ENCODE measurements at places on chromosomes 2 and 18. TPM values are rescaled to one million over a fixed set of nuclear protein-coding genes. Genes with fewer than 3 reads are reported as not detected.
A peak's percentile ranks its signal among the peaks of the same experiment; 100 is the strongest.

- DNase-seq = peak; percentile 80
- peaks cover 4% of the 10 kb centered on the region for H3K4me1 ChIP-seq
- H3K27me3 ChIP-seq = no peaks in the 10 kb centered on the region
- no peak overlapping the region for H3K4me3 ChIP-seq
- H3K36me3 ChIP-seq = no peaks in the 10 kb centered on the region
Observed at GRCh38 chr18:22470248-22471235, 52.8 kb upstream of the CTAGE1 start.

- H3K4me3 ChIP-seq = no peak overlapping the region
- no peaks in the 10 kb centered on the region for H3K36me3 ChIP-seq
- H3K27ac ChIP-seq = no peak overlapping the region
- no peaks in the 10 kb centered on the region for H3K4me1 ChIP-seq
- H3K27me3 ChIP-seq = no peaks in the 10 kb centered on the region
Observed at GRCh38 chr2:25307949-25308557, 33.7 kb downstream of the DNMT3A start.

DNA sequence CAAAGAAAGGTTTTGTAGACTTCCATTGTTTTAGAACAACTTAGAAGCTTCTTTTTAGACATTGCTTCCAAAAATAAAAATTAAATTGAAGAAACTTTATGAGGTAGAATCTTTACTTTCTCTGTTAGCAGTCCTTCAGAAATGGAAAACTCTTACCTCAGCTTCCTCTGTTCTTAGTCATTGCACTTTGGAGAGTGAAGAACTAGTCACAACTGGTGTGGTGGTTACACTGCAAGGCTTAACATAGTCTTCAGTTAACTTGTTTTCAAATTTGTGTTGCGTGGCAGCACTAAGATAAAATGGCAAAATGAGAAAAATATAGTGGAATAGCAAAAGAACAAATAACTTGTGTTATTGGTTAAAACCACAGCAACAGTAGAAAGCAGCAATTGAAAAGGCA is 332.6 kb downstream of the KIAA1328 start:
- peaks cover 1% of the 10 kb centered on the region for H3K4me1 ChIP-seq
- H3K27ac ChIP-seq = no peak overlapping the region
- no peak for DNase-seq
- no peaks in the 10 kb centered on the region for H3K27me3 ChIP-seq
- H3K4me3 ChIP-seq = no peak overlapping the region
- no peaks in the 10 kb centered on the region for H3K36me3 ChIP-seq

GRCh38 chr2:238434846-238435751 is 8.4 kb downstream of the ASB1 start:
- H3K4me3 ChIP-seq = no peak overlapping the region
- no peak overlapping the region for H3K27ac ChIP-seq
- H3K36me3 ChIP-seq = peaks cover 6% of the 10 kb centered on the region
- H3K4me1 ChIP-seq = no peaks in the 10 kb centered on the region
- DNase-seq = no peak

DNA sequence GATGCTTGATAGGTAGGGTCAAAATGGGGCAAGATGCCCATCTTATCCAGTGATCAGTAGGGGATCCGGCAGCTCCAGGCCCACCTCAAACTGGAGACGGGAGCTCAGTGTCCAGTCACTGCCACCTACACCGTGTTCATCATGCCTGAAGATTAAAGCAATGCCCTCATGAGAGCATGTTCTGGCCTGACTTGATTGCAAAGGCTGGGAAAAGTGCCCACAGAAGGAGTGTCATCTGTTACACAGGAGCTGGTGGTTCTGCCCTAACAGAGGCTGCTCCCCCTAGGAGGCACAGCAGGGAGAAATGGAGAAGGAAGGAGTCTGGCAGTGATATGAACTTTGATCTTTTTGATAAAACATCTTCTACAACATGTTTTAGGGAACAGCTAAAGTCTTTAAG is 92.3 kb downstream of the CCBE1 start:
- no peaks in the 10 kb centered on the region for H3K27me3 ChIP-seq
- no peak for DNase-seq
- no peaks in the 10 kb centered on the region for H3K4me1 ChIP-seq
- no peaks in the 10 kb centered on the region for H3K36me3 ChIP-seq

DNA sequence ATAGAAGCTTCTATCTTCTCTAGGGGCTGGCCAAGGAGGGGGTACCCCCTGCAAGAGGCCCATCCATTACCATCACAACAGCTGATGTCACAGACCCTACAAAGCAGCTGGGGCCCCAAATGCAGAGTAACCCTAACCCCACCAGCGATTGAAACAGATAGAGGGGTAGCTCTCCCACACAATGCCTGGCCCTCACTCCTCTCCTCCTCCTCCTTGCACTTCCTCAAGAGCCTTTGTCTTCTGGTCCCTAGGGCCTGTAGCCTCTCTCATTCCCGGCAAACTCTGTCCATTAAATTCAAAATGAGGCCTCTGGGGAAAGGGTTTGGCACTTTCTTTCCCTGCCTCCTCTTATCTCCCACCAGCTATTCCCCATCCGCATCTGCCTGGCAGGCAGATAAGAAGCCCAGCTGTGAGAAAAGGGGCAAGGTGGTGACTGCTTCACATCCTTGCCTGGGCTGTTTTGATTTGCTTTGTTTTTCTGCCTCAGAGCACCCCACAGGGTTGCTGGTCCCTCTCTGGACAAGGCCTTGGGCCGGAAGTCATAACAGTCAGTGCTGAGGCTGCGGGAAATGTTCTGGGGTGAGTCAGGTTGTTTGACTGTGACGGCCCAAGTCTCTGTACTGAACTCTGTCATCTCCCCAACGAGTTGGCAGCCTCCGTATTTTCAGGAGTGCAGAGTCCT is 26.1 kb upstream of the CYP26B1 start:
- H3K36me3 ChIP-seq = peaks cover 4% of the 10 kb centered on the region
- no peaks in the 10 kb centered on the region for H3K27me3 ChIP-seq
- H3K27ac ChIP-seq = no peak overlapping the region
- no peaks in the 10 kb centered on the region for H3K4me1 ChIP-seq

DNA sequence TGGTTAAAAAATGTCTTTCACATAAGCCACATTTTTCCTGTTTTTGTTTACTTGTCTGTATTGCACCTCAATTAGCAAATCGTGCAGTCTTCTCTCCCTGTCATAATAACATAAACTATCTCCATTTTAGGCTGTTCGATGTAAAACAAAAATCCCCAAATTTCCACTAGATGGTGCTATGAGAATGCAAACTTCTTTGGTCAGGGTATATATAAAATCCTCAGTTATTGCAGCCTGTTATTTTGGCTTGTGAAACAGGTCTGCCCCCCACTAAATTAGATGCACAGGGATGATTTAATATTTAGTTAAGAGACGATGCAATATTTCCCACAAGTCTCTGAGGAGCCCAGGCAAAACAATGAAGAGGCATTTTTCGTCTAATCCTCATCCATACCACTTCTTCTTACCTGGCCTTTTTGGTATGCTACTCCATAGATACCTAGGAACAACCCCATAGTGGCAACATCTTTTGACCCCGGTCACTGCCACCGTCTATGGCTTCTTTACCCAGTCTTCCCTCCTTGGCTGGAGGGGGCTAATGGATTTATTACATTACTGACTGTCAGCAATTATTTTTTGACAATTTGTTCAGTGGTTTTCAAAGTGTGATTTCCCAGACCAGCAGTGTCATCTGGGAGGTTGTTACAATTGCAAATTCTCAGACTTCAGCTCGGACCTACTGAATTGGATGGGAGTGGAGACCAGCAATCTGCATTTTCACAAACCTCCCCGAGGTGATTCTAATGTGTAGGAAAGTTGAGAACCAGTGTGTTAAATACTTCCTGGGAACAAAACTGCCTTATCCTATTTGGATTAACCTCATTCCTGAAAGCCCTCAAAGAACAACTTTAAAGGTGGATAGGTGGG is 117.4 kb upstream of the CWC22 start:
- no peak overlapping the region for H3K4me3 ChIP-seq
- H3K36me3 ChIP-seq = no peaks in the 10 kb centered on the region
- H3K27ac ChIP-seq = no peak overlapping the region
- H3K4me1 ChIP-seq = no peaks in the 10 kb centered on the region
- no peak for DNase-seq

DNA sequence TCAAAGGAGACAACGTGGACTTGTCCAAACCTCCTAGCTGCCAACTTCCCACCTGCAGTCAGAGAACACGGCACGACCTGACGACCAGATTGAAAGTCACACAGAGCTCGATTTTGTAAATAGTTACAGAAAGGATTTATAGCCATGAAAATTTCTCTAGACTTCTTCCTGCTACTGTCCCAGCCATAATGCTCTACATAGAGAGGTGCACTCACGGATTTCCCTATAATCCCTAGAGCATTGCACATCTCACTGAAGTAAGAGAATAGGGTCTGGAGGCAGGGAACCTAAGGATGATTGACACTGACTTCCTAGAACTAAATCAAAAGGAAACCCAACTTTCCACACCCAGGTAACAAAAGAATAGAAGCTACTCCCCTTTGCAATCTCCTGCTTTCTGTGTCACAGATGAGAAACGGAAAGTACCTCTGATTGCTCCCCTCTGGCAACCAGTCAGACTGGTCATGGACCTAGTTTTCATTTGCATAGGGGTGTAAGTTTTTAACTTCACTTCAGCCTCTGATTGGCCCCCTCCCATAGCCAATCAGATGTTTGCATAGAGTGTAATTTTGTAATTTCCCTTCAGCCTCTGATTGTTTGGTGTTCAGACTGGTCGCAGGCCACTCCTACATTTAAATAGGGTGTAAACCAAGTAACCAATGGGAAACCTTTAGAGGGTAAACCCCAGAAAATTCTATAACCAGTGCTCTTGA is 58.6 kb upstream of the FBXO11 start:
- H3K4me3 ChIP-seq = no peak overlapping the region
- no peak overlapping the region for H3K27ac ChIP-seq
- no peaks in the 10 kb centered on the region for H3K27me3 ChIP-seq
- no peak for DNase-seq

GRCh38 chr2:107931412-107931811 is 54.9 kb upstream of the SLC5A7 start:
- no peaks in the 10 kb centered on the region for H3K36me3 ChIP-seq
- no peaks in the 10 kb centered on the region for H3K27me3 ChIP-seq
- H3K4me1 ChIP-seq = peaks cover 4% of the 10 kb centered on the region
- H3K4me3 ChIP-seq = no peak overlapping the region
- no peak for DNase-seq
- no peak overlapping the region for H3K27ac ChIP-seq

- no peak overlapping the region for H3K4me3 ChIP-seq
- peaks cover 2% of the 10 kb centered on the region for H3K4me1 ChIP-seq
- no peaks in the 10 kb centered on the region for H3K27me3 ChIP-seq
- no peak for DNase-seq
- no peak overlapping the region for H3K27ac ChIP-seq
Observed at GRCh38 chr2:144877893-144878292, 358.0 kb upstream of the ZEB2 start.

DNA sequence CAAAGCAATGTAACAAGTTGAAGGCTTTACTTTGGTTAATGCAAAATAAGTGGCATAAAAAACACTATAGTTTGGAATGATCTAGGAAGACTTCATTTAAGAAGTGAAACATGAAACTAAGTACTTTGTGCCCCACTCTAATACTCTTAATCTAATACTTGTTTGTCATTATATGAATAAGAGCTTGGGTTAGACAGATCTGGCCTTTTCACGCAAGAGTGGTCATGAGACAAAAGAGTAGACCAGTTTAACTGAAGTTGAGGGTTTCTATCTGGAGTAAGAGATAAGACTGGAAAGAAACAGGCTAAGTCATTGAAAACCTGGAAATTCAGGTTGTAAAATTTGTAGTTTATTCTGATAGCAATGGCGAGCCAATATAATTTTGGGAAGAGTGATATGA is 2.8 kb downstream of the SLC30A6 start:
- H3K36me3 ChIP-seq = no peaks in the 10 kb centered on the region
- no peak overlapping the region for H3K27ac ChIP-seq
- no peak for DNase-seq
- no peak overlapping the region for H3K4me3 ChIP-seq
- no peaks in the 10 kb centered on the region for H3K27me3 ChIP-seq

- H3K4me3 ChIP-seq = no peak overlapping the region
- no peak for DNase-seq
- H3K27ac ChIP-seq = no peak overlapping the region
- no peaks in the 10 kb centered on the region for H3K27me3 ChIP-seq
Observed at GRCh38 chr18:75289761-75290160, 79.2 kb downstream of the TSHZ1 start.

GRCh38 chr2:209564816-209565215 is 141.0 kb downstream of the MAP2 start:
- no peak for DNase-seq
- H3K27me3 ChIP-seq = no peaks in the 10 kb centered on the region
- H3K36me3 ChIP-seq = no peaks in the 10 kb centered on the region
- no peak overlapping the region for H3K27ac ChIP-seq

DNA sequence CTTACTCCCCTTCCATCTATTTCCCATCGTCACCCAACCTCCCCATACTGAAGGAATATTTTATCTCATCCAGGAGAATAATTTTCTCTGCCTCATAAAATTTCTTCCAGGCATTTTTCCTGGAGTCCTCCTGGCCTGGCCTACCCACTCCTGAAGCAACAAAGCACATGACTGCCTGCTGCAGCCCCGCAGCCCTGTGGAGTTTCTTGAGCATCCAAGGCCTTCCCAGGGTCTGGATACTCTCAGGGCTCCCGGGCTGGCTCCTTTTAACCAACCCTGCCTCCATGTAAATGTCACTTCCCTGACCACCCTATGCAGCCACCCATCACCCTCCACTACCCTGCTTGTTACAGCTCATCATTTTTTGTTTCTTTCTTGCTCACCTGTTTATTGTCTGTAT is 64.0 kb downstream of the CDH20 start:
- H3K27ac ChIP-seq = no peak overlapping the region
- no peak overlapping the region for H3K4me3 ChIP-seq
- H3K27me3 ChIP-seq = no peaks in the 10 kb centered on the region
- DNase-seq = no peak

DNA sequence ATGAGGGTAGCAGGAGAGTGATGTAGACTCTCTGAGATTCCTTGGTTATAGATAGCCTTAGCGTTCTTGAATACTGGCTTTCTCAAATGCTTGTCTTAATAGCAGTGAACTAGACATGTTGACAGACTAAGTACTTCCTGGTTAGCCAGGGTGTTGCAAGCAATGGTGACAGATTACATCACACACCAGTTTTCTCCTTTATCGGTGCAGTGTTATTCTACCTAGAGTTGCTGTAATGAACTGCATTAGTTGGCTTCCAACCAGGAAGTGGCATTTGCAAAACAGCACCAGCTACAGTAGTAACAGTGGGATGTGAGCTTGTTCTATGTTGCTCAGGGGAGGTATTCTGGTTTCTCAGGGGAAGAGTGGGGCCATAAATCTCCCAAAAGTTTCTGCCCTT is 582.2 kb upstream of the DDX18 start:
- DNase-seq = no peak
- no peak overlapping the region for H3K4me3 ChIP-seq
- no peak overlapping the region for H3K27ac ChIP-seq
- H3K36me3 ChIP-seq = no peaks in the 10 kb centered on the region
- H3K4me1 ChIP-seq = no peaks in the 10 kb centered on the region

Gene FAM136A
- 19.8 TPM for total RNA-seq

Gene PARD3B
- total RNA-seq = 36.7 TPM

Gene SETBP1
- 42.4 TPM for total RNA-seq

Gene SOWAHC
- 12.0 TPM for total RNA-seq

Gene FAM124B
- total RNA-seq = 2.4 TPM

Gene OR6B2
- total RNA-seq = not detected

Gene DLX1
- total RNA-seq = not detected

Gene AGBL5
- total RNA-seq = 14.3 TPM

Gene TXNDC2
- total RNA-seq = 0.65 TPM

Gene SLC11A1
- 56.1 TPM for total RNA-seq

Gene KIF5C
- total RNA-seq = 3.4 TPM

Measured in aorta (tissue), 5 donors.